ENCODE measurements at places on chromosomes 13 and 19.

- peak overlapping the region; percentile 82 for H3K4me3 ChIP-seq
- H3K27me3 ChIP-seq: no peaks in the 10 kb centered on the region
- H3K36me3 ChIP-seq: no peaks in the 10 kb centered on the region
- H3K4me1 ChIP-seq: no peaks in the 10 kb centered on the region
- peak overlapping the region; percentile 79 for H3K27ac ChIP-seq
Measured at GRCh38 chr19:55675661-55676354, 782 bp downstream of the EPN1 start.

DNA sequence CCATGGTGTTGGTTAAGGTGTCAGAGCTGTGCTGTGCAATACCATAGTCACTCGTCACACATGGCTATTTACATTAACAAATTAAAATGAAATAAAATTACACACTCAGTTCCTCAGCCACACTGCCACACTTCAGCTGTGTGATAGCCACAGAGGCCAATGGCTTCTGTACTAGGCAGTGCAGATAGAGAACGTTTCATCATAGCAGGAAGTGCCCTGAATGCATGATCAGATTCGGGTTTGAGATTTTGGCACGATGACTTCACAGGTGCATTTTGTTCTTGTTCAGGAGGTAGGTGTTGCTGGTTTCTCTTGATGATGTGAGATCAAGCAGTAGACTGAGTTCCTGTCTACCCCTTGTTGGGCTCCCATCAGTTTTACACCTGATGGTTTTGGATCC lies 6.5 kb downstream of the ARMC6 start:
- H3K4me3 ChIP-seq: no peak overlapping the region
- no peaks in the 10 kb centered on the region for H3K36me3 ChIP-seq
- no peaks in the 10 kb centered on the region for H3K4me1 ChIP-seq
- H3K27ac ChIP-seq: no peak overlapping the region
- no peaks in the 10 kb centered on the region for H3K27me3 ChIP-seq

- peaks cover 2% of the 10 kb centered on the region for H3K4me1 ChIP-seq
- H3K36me3 ChIP-seq: no peaks in the 10 kb centered on the region
- no peak overlapping the region for H3K27ac ChIP-seq
Measured at GRCh38 chr13:30333616-30334015, 26.3 kb upstream of the KATNAL1 start.

GRCh38 chr13:94854688-94855087 lies 142.3 kb upstream of the SOX21 start:
- no peaks in the 10 kb centered on the region for H3K36me3 ChIP-seq
- H3K4me3 ChIP-seq: no peak overlapping the region
- no peaks in the 10 kb centered on the region for H3K4me1 ChIP-seq
- H3K27me3 ChIP-seq: no peaks in the 10 kb centered on the region
- DNase-seq: no peak

DNA sequence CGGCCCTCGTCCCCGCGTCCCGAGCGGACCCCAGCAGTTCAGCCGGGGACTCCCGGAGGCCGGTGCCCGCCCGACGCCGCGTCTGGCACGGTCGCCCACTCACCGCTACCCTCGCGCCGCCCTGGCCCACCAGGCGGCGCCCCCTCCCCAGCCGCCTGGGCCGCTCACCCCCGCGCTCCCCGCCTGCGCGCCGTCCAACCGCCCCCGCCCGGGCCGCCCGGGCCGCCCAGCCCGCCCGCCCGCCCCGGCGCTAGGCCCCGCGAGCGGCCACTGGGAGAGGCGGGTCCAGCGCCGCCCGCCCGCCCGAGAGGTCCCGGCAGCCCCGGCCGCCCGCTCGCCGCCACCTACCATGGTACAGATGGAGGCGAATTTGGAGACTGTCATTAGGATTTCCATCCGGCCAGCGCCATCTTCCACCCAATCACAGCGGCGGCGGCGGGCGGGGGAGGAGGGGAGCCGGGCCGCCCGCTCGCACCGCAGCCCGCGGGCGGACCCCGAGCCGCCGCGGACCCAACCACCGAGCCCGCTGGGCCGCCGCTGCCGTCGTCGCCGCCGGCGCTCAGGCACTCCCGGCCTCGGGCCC lies at the start of gene USP12:
TSS of gene USP12 (minus strand) at position 568 of the 583 bp plus-strand sequence. CDS start at position 396, 172 bp downstream.
- DNase-seq: peak; percentile 51
- H3K4me3 ChIP-seq: peak within 1 kb of the TSS; percentile 93
- no peaks in the 10 kb centered on the region for H3K27me3 ChIP-seq

GRCh38 chr13:112695121-112695520 lies 5.3 kb downstream of the ATP11A start:
- H3K4me1 ChIP-seq: no peaks in the 10 kb centered on the region
- H3K27ac ChIP-seq: no peak overlapping the region
- no peak overlapping the region for H3K4me3 ChIP-seq
- no peak for DNase-seq
- H3K27me3 ChIP-seq: no peaks in the 10 kb centered on the region

GRCh38 chr19:47093254-47093653 lies 20.3 kb downstream of the ZC3H4 start:
- H3K4me3 ChIP-seq: no peak overlapping the region
- H3K27ac ChIP-seq: no peak overlapping the region
- DNase-seq: no peak
- no peaks in the 10 kb centered on the region for H3K27me3 ChIP-seq
- H3K36me3 ChIP-seq: no peaks in the 10 kb centered on the region
